ENCODE measurements at places on chromosomes 4 and X.
A peak's percentile ranks its signal among the peaks of the same experiment; 100 is the strongest.

GRCh38 chr4:1747603-1747967 is 26.3 kb downstream of the TACC3 start:
- no peak for DNase-seq

- DNase-seq = no peak
These were observed 55.0 kb downstream of the ATP11C start for GRCh38 chrX:139877710-139878414.

GRCh38 chr4:121696170-121696580 is 605 bp downstream of the ANXA5 start:
- DNase-seq = peak; percentile 28

GRCh38 chr4:128287871-128288688 is 467 bp upstream of the PGRMC2 start:
- peak; percentile 98 for DNase-seq

DNA sequence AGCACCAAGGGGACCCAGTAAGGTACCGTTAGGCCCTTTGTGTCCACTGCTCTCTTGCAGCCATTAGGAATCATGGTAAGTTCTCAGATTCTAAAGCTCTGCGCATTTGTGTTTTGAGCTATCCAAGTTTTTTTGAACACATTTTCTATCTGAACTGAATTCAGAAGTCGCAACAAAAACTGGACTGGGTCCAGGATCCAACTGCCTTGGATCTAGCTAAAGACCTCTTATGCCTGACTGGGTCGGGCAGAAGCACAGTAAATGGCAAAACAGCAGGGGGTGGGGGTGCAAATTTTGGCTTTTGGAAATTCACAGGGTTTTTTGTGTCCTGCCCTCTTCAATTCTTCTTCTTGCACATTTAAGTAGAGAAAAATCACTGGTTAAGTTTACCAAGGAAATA is 30.0 kb downstream of the RCHY1 start:
- no peak for DNase-seq

DNA sequence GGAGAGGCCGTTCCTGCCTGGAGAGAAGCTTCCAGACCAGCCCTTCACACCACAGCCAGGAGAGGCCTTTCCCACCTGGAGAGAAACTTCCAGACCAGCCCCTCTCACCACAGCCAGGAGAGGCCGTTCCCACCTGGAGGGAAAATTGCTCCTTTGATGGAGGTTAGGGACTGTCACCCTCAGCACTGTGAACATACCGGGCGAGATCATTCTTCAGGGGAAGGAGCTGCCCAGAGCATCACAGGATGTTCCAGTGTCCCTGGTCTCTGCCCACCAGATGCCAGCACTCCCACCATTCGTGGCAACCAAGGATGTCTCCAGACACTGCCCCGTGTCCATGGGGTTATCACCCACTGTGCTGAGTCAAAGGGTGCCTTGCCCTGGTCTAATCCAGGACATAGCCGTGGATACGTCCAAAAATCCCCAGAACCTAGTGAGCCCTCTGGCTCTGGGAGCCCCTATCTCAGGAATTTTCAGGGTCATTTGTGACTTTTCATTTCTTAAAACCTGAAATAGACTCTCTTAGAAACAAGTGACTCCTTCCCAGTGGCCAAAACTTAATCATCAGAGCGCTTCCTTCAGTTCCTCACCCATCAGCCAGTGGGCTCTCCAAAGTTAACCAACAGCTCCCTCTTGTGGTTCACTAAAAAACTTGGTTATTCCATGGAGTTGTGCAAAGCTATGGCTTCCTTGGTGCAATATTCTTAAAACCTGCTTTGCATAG is 80.2 kb downstream of the CRMP1 start:
- DNase-seq = peak; percentile 62

DNA sequence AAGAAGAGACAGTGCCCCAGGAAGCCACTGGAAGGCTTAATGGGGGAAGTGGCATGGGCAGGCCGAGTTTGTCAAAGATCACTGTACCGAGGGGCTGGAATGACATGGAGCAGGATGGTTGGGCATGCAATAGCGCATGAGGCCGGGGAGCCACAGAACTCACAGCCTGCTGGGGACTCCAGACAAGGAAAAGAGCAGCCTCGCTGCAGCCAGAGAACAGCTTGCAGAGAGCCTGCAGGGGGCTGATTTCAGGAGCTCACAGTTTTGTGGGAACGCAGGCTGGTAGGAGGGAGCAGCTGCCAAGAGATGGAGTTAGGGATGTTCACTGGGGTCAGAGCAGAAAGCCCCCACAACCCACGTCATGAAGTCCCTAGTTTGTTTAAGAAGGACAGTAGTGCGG is 45.4 kb downstream of the STOX2 start:
- no peak for DNase-seq

GRCh38 chr4:168723569-168723968 is 226.7 kb downstream of the PALLD start:
- no peak for DNase-seq

DNA sequence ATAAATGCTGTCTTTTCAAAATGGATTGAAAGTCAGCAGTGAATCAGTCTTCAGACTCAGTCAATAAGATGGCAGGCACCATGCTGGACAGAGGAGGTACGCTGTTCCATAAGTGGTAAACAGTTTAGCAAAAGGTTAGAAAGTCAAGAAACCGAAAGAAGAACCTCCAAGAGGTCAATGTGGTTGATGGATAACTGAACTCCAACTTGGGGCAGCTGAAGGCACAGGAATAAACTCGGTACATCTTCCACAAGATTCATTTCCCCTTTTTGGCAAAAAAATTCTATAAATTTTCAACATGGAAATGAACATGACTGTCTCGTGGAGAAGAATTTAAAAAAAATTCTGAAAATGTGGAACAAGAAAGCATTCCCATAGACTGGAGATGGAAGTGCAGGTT is 18.4 kb upstream of the SEL1L3 start:
- DNase-seq = no peak

Measured in NCI-H2081 (cell line).